ENCODE measurements at places on chromosomes 1 and 21.

GRCh38 chr1:111209622-111210021 lies 9.2 kb upstream of the DENND2D start:
- no peaks in the 10 kb centered on the region for H3K27me3 ChIP-seq
- H3K4me1 ChIP-seq: peaks cover 79% of the 10 kb centered on the region
- no peak overlapping the region for H3K4me3 ChIP-seq
- no peak overlapping the region for H3K27ac ChIP-seq
- H3K36me3 ChIP-seq: peaks cover 13% of the 10 kb centered on the region

GRCh38 chr1:161473348-161473747 lies 31.9 kb upstream of the FCGR2A start:
- no peak overlapping the region for H3K4me3 ChIP-seq
- H3K27me3 ChIP-seq: peaks cover 31% of the 10 kb centered on the region
- H3K36me3 ChIP-seq: peaks cover 2% of the 10 kb centered on the region
- peaks cover 6% of the 10 kb centered on the region for H3K4me1 ChIP-seq
- H3K27ac ChIP-seq: no peak overlapping the region
- DNase-seq: no peak

DNA sequence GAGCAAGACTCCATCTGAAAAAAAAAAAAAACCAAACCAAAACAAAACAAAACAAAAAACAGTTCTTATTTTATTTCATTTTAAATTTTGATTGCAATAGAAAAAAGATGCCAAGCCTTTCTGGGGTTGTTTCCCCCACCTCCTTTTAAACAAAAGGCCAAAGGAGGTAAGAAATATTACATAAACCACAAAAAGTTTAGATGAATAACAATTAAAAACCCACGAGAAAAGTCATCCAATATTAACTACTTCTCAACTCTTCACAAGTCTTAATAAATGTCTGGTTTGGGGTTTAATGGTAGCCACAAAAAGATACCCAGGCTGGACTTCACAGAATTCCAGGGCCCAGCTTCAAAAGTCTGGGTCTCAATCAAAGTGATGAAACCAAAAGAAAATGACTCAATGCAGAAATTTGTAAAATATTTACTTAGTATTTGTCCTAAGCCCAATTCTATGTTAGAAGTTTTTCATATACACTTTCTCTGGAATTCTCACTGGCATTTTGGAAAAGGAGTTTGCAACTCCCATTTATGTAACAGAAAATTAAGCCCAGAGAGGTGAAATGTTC lies 47.0 kb upstream of the SDC3 start:
- no peaks in the 10 kb centered on the region for H3K27me3 ChIP-seq
- H3K27ac ChIP-seq: no peak overlapping the region
- H3K36me3 ChIP-seq: peaks cover 61% of the 10 kb centered on the region
- DNase-seq: no peak
- peaks cover 27% of the 10 kb centered on the region for H3K4me1 ChIP-seq
- no peak overlapping the region for H3K4me3 ChIP-seq

DNA sequence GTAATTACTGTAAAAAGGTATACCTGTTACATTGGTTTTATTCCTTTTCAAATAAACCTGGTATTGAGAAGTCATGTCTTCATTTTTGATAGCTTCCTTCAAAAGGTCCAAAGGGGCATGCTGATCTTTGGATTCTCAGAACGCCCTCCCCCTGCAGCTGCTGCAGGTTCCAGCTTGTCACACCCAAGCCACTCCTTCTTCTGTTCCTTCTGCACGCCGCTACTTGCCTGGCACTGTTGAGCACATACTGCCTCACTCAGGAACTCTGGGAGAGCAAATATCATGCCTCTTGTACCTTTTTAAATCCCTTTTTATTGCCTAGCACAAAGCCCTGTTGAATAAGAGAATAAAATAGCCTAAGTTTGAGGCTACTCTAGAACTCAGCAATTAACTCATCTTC lies 136.9 kb downstream of the BARHL2 start:
- H3K4me3 ChIP-seq: no peak overlapping the region
- peaks cover 5% of the 10 kb centered on the region for H3K27me3 ChIP-seq
- H3K4me1 ChIP-seq: no peaks in the 10 kb centered on the region
- H3K36me3 ChIP-seq: no peaks in the 10 kb centered on the region
- H3K27ac ChIP-seq: no peak overlapping the region
- DNase-seq: no peak

DNA sequence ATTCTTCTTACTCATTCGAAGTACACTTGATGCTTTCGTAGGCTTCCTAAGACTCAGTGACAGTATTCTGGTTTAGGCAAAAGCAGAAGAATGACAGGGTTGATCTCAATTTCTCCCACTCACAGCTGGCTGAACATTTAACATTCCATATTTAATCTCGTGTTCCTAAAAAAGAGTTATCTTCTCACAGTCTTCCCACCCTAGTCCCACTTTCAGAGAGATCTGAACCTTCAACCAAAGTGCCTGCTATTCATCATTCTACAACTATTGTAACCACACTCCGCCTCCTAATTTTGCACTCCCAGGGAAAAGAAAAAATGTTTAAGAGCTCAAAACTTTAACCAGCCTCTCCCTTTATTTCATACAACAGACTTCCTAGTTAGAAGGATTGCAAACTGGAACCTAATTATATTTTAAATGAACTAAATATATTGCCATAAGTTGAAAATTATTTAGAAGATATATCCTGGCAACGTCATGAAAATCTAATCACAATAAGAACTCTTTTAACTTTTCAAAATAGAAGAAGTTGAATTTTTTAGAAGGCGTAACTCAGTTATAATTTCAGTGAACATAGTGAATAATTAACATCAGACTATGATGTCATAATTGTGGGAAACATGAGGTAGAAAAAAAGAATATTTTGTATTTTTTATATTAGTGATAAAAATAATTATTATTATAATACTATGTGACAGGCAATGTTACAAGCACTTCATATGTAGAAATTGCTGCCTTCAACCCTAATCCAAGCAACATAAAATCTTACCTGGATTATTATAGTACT lies 540.9 kb upstream of the ADGRL2 start:
- no peak overlapping the region for H3K4me3 ChIP-seq
- H3K36me3 ChIP-seq: no peaks in the 10 kb centered on the region
- H3K27ac ChIP-seq: no peak overlapping the region
- DNase-seq: no peak
- no peaks in the 10 kb centered on the region for H3K27me3 ChIP-seq

GRCh38 chr1:208506812-208507211 lies 262.6 kb upstream of the PLXNA2 start:
- no peaks in the 10 kb centered on the region for H3K4me1 ChIP-seq
- H3K4me3 ChIP-seq: no peak overlapping the region
- no peaks in the 10 kb centered on the region for H3K36me3 ChIP-seq
- no peak overlapping the region for H3K27ac ChIP-seq
- H3K27me3 ChIP-seq: no peaks in the 10 kb centered on the region

DNA sequence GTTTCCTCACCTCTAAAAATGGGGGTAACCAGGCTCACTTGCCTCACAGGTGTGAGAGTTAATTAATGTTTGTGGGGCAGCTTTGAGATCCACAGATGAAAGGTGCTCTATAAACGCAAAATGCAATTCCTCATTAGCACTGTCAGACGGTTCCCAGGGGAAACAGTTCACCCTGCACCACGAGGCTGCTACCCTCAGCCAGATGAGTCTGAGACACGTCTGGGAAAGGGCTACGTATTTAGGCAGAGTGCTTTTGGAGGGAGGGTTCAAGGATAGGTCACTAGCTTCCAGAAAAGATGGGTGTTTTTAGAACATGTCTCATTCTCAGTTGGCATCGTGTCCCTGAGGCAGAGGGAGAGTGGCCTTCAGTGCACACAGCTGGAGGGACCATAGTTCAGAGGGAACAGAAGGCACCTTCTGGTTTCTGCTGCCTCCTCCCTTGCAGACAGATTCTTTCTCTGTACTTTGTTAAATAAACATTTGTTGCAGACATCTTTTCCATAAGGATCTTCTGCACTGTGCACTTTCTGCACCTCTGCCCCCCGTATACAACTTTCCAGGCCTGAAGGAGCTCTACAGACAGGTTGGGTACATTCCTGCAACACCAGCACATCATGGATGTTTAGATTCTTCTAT lies 139.9 kb downstream of the CLIC6 start:
- peaks cover 65% of the 10 kb centered on the region for H3K36me3 ChIP-seq
- H3K27me3 ChIP-seq: no peaks in the 10 kb centered on the region
- peaks cover 86% of the 10 kb centered on the region for H3K4me1 ChIP-seq
- H3K27ac ChIP-seq: peak overlapping the region; percentile 69
- no peak for DNase-seq

- DNase-seq: no peak
- peaks cover 18% of the 10 kb centered on the region for H3K27me3 ChIP-seq
- no peaks in the 10 kb centered on the region for H3K36me3 ChIP-seq
- no peak overlapping the region for H3K4me3 ChIP-seq
Observed at GRCh38 chr1:30284728-30285475, 438.5 kb downstream of the MATN1 start.

DNA sequence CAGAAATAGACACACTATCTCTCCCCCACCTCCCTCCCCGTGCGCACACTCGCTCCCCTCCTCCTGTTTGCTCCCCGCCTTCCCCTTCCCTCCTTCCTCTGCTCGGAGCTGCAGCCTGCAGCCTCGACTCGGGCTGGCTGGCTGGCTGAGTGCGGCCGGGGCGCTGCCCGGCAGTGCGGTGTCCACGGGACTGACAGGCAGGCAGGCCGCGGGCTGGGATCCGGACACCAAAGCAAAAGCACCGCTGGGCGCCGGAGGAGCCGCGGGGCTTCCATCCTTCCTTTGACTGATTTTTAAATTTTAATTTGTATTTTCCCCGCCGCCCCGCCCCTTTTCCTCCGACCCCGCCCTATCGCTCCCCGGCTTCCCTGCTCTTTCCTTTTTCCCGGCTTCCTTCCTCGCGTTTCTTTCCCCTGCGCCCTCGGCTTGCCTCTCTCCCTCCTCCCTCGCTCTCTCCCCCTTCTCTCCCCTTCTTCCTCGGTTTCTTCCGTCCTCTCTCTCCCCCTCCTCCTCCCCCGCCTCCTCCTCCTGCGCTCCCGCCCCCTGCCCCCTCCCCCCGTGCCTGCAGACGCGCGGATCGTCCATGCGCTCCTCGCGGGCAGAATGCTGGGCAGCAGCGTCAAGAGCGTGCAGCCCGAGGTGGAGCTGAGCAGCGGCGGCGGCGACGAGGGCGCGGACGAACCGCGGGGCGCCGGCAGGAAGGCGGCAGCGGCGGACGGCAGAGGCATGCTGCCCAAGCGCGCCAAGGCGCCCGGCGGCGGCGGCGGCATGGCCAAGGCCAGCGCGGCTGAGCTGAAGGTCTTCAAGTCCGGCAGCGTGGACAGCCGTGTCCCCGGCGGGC lies 109.4 kb downstream of the NAV1 start:
- peaks cover 37% of the 10 kb centered on the region for H3K27me3 ChIP-seq
- no peak for DNase-seq
- H3K4me1 ChIP-seq: peaks cover 1% of the 10 kb centered on the region
- no peak overlapping the region for H3K4me3 ChIP-seq
